ENCODE measurements at places on chromosomes 5 and 9. TPM values are rescaled to one million over a fixed set of nuclear protein-coding genes. Genes with fewer than 3 reads are reported as not detected.
A peak's percentile ranks its signal among the peaks of the same experiment; 100 is the strongest.

Gene SLC27A4
- total RNA-seq, result 8.2 TPM

Gene NR5A1
- not detected for total RNA-seq

Gene C9orf50
- not detected for total RNA-seq

Gene HAPLN1
- total RNA-seq, result not detected

Gene PCDHAC1
- total RNA-seq, result not detected

Gene HINT1
- 264 TPM for total RNA-seq

Gene FCHO2
- 4.4 TPM for total RNA-seq

Gene LNPEP
- 72.4 TPM for total RNA-seq

Gene DENND4C
- total RNA-seq, result 54.4 TPM

Gene S1PR3
- 1.7 TPM for total RNA-seq

DNA sequence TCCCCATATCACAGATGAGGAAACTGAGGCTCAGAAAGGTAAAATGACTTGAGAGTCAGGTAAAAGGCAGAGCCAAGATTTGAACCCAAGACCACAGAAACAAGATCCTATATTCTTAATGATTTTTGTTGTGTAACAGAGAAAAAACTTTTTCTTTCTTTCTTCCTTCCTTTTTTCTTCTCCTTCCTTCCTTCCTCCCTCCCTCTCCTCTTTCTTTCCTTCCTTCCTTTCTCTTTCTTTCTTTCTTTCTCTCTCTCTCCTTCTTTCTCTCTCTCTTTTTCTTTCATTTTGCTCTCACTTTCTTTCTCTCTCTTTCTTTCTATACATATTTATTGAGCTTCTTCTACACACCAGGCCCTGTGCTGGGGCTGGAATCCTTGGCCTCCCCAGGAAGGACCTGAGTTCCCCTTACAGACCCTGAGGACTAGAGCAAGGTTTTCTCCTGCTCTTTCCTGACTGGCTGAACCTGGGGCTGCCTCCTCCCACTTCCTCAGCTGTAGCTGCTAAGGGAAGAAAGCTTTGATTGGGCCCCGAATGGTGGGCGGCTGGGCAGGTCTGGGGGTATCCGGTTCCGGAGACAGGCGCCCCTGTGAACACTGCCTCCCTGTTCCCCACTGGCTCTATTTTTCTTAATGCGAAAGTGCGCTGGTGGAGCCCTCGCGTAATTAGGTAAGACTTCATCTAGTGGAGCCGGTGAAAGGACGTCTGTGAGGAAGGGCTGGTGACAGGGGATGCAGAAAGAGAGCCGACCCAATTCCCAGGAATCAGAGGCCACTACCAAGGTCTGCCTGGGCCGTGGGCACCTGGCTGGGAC is 27.4 kb upstream of the KIF12 start:
- no peak for DNase-seq

DNA sequence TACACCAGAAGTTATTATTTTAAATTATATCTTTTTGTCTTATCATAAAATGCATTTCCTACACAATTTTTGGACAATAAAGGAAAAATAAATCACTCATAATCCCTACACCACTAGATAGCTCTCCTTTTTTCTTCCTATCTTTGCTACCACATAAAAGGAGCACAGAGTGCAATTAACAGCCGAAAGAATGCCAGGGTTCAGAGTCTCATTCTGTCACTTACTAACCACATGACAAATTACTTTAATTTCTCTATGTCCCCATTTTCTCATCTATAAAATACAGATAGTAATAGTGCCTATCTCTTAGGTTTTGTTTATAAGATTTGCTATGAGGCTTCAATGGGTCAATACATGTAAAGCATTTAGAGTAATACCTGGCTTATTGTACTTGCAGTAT is 158.7 kb upstream of the GRIN3A start:
- DNase-seq, result no peak

GRCh38 chr5:110040178-110040577 is 350.5 kb downstream of the MAN2A1 start:
- no peak for DNase-seq

DNA sequence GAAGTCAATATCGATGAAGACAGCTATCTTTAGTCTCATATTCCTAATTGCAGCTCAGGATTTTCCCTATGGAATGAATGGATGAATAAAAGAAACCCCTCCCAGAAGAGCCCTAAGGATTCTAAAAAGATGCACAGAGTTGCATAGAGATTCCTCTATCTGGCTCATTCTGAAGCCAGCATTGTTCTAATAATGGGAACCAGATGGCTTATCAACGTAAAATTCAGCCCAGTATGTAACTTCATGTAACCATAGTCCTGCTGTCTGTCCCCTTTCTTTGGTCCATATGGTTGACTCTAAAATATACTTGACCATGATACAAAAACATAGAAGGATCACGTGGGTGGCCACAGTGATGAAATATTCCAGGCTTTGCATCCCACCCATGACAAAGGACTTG is 508.6 kb downstream of the RASEF start:
- no peak for DNase-seq

GRCh38 chr5:40687321-40687720 is 7.6 kb downstream of the PTGER4 start:
- no peak for DNase-seq

DNA sequence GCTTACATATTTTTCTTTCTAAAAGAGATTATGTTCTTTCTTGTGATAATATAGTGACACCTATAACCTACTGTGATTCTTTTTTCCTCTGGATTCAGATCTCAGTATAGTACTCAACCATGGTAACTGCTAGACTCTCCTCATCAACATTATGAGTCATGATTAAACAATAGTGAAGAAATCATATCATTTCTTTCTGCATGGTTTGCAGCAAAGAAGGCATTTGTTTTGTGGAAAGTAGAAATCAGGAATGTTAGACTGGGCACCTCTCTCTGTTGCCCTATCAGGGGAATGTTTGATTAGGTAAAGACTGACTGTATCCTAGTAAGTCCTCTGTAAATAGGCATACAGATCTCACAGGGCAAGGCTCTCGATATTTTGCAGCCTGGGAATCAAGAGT is 25.6 kb upstream of the SMC2 start:
- no peak for DNase-seq

DNA sequence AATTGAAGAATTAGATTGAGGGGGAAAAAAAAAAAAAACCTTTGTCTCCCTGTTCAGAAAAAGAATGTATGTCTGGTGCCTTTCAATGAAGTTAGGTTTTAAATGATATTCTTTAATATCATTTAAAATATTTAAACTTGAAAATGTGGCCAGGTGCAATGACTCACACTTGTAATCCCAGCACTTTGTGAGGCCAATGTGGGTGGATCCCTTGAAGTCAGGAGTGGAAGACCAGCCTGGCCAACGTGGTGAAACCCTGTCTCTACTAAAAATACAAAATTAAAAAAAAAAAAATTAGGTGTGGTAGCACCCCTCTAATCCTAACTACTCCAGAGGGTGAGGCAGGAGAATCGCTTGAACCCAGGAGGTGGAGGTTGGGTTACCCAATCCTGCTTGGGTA is 111.1 kb upstream of the RASA1 start:
- no peak for DNase-seq

GRCh38 chr9:114561771-114562170 is 25.8 kb upstream of the ATP6V1G1 start:
- DNase-seq, result no peak

DNA sequence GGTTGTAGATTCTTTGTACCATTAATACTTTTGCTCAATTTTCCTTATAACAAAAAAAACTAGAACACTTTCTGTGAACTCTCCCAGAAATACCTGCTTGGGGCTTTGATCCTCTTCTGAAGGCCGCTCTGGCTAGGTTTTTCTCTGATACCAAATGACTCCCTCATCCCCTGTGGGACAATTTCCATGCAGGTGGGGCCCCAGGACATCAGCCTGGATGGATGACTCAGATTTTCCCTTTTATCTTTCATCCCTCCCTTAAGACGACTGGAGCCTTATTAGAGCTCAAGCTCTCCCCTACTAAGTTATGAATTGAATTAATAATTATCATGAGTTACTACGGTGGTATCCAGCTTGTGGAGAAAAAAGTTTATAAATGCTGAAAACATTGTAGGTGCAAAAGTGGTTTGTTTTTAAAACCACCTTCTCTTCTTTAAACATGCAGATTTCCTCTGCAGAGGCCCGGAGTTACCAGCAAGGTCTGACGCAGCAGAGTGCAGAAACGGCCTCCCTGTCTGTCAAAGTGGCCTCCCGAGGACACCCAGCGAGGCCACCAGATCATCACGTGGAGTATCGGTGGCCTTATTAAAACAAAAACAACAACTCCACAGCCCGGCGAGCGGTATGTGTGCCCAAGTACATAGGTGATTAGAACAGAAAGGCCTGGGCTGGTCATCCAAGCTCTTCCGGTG is 50.8 kb upstream of the IRX4 start:
- DNase-seq, result no peak

GRCh38 chr9:90288275-90288639 is 354.4 kb downstream of the DIRAS2 start:
- no peak for DNase-seq

GRCh38 chr5:172906436-172906835 is 52.8 kb upstream of the RPL26L1 start:
- no peak for DNase-seq

- DNase-seq, result no peak
Measured at GRCh38 chr5:71829206-71829605, 110.1 kb downstream of the CARTPT start.

- no peak for DNase-seq
Measured at GRCh38 chr5:149603210-149603609, 21.9 kb downstream of the ARHGEF37 start.

- peak; percentile 60 for DNase-seq
Measured at GRCh38 chr5:134127376-134127861, 12.9 kb downstream of the TCF7 start.

All from T-helper 17 cell (primary cell).